ENCODE measurements at places on chromosomes 2 and 18. TPM values are rescaled to one million over a fixed set of nuclear protein-coding genes. Genes with fewer than 3 reads are reported as not detected.

The RAMP1 gene
- 4.3 TPM for total RNA-seq

The PARD6G gene
- 18.0 TPM for total RNA-seq

The PRSS56 gene
- not detected for total RNA-seq

The PTCD3 gene
- total RNA-seq, result 66.0 TPM

The ELP2 gene
- total RNA-seq, result 51.2 TPM

The IL36A gene
- not detected for total RNA-seq

The STAT4 gene
- total RNA-seq, result 0.71 TPM

The WDR75 gene
- 49.6 TPM for total RNA-seq

The OSBPL6 gene
- 11.8 TPM for total RNA-seq

The MAL gene
- not detected for total RNA-seq

Data from foreskin keratinocyte (primary cell).